ENCODE measurements at places on chromosomes 13 and 19. TPM values are rescaled to one million over a fixed set of nuclear protein-coding genes. Genes with fewer than 3 reads are reported as not detected.

HSPB6 gene
- 47.8 TPM for total RNA-seq

CYP2A7 gene
- total RNA-seq, result not detected

DNA sequence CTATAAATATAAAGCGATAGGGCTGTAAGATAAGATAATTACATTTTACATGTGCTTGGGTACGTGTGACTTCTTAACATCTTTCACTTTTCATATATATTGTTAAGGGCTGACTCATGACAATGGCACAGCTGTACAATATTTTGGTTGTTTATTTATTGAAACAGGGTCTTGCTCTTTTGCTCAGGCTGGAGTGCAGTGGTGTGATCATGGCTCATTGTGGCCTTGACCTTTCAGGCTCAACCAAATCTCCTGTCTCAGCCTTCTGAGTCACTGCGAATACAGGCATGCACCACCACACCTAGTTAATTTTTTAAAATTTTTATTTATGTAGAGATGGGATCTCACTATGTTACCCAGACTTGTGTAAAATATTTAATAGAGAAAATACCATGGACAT lies 2532.4 kb upstream of the PCDH20 start:
- DNase-seq, result peak; percentile 3
- no peak overlapping the region for H3K27ac ChIP-seq
- no peaks in the 10 kb centered on the region for H3K4me1 ChIP-seq
- H3K4me3 ChIP-seq, result no peak overlapping the region

VSTM1 gene
- total RNA-seq, result not detected

GRCh38 chr13:58921129-58921528 lies 1242.6 kb downstream of the DIAPH3 start:
- H3K4me3 ChIP-seq, result no peak overlapping the region
- no peak overlapping the region for H3K27ac ChIP-seq
- DNase-seq, result no peak

CGB1 gene
- total RNA-seq, result not detected

GRCh38 chr13:59891053-59891452 lies 272.7 kb downstream of the DIAPH3 start:
- no peak overlapping the region for H3K27ac ChIP-seq
- no peak for DNase-seq
- H3K4me1 ChIP-seq, result no peaks in the 10 kb centered on the region
- H3K27me3 ChIP-seq, result no peaks in the 10 kb centered on the region
- H3K36me3 ChIP-seq, result no peaks in the 10 kb centered on the region

- no peaks in the 10 kb centered on the region for H3K36me3 ChIP-seq
- no peak overlapping the region for H3K27ac ChIP-seq
- H3K4me1 ChIP-seq, result no peaks in the 10 kb centered on the region
- H3K4me3 ChIP-seq, result no peak overlapping the region
- no peak for DNase-seq
Measured at GRCh38 chr13:93496985-93497673, 270.5 kb downstream of the GPC6 start.

GRCh38 chr19:48368936-48369335 lies 4.8 kb downstream of the SYNGR4 start:
- no peaks in the 10 kb centered on the region for H3K27me3 ChIP-seq
- DNase-seq, result no peak

DNA sequence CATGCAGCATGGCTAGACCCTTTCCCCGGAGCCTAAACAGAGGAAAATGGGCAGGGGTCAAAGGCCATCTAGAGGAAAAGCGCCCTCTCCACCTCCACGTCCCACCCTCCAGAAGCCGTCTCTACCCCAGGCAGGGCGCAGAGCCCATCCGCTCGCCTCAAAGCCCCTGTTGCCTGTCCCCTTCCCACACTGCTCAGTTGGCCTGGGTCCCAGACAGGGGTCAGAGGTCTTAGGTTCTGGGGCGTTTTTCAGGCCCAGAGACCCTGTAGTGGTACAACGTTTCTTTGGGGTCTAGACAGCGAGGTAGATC lies 285 bp downstream of the TMEM143 start:
- H3K4me1 ChIP-seq, result peaks cover 6% of the 10 kb centered on the region
- H3K27ac ChIP-seq, result peak overlapping the region; percentile 82
- no peaks in the 10 kb centered on the region for H3K36me3 ChIP-seq
- no peaks in the 10 kb centered on the region for H3K27me3 ChIP-seq

GRCh38 chr13:26786651-26787295 lies 26.2 kb upstream of the GPR12 start:
- no peaks in the 10 kb centered on the region for H3K36me3 ChIP-seq
- DNase-seq, result no peak
- H3K27ac ChIP-seq, result no peak overlapping the region
- H3K4me3 ChIP-seq, result no peak overlapping the region
- H3K4me1 ChIP-seq, result no peaks in the 10 kb centered on the region

- peak overlapping the region; percentile 83 for H3K4me3 ChIP-seq
- H3K27ac ChIP-seq, result peak overlapping the region; percentile 57
- H3K4me1 ChIP-seq, result peaks cover 5% of the 10 kb centered on the region
- H3K27me3 ChIP-seq, result no peaks in the 10 kb centered on the region
- no peaks in the 10 kb centered on the region for H3K36me3 ChIP-seq
Measured at GRCh38 chr19:10872546-10873107, 1.3 kb downstream of the CARM1 start.

GRCh38 chr13:82772816-82773215 lies 1109.5 kb downstream of the SLITRK1 start:
- no peaks in the 10 kb centered on the region for H3K36me3 ChIP-seq
- peak; percentile 87 for DNase-seq
- H3K27ac ChIP-seq, result no peak overlapping the region
- no peaks in the 10 kb centered on the region for H3K27me3 ChIP-seq
- no peak overlapping the region for H3K4me3 ChIP-seq

- H3K36me3 ChIP-seq, result no peaks in the 10 kb centered on the region
- no peak for DNase-seq
- no peaks in the 10 kb centered on the region for H3K27me3 ChIP-seq
- no peak overlapping the region for H3K27ac ChIP-seq
- no peak overlapping the region for H3K4me3 ChIP-seq
Measured at GRCh38 chr13:35882722-35883497, 248.3 kb downstream of the DCLK1 start.

All from fibroblast of lung (primary cell).